ENCODE measurements at places on chromosomes 7 and 10.

- no peak overlapping the region for H3K27ac ChIP-seq
- H3K27me3 ChIP-seq = no peaks in the 10 kb centered on the region
- H3K36me3 ChIP-seq = peaks cover 1% of the 10 kb centered on the region
Measured at GRCh38 chr7:101985903-101986734, 168.7 kb downstream of the CUX1 start.

- no peaks in the 10 kb centered on the region for H3K36me3 ChIP-seq
- peak overlapping the region; percentile 82 for H3K27ac ChIP-seq
- peak; percentile 46 for DNase-seq
- H3K4me1 ChIP-seq = peaks cover 25% of the 10 kb centered on the region
- no peaks in the 10 kb centered on the region for H3K27me3 ChIP-seq
Measured at GRCh38 chr10:133378251-133379096, 588 bp upstream of the PAOX start.

DNA sequence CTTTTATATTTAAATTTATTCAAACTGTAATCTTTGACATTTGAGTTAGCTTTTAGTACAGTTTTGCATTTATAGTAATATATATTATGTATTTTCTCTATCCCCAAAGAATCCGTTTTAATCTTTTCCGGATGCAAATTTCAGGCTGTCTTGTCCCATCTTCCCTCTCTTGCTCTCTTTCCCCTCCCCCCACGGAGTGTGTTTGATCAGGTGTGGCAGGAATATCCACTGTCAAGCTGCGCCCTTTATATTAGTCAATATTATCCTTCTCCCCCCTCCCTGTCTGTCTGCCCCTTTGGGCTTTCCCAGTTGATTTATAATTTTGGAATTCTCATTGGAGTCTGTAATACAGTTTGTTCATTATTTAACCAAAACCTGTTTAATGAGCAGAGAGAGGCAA lies 19.0 kb downstream of the GBF1 start:
- no peak overlapping the region for H3K27ac ChIP-seq
- H3K27me3 ChIP-seq = no peaks in the 10 kb centered on the region

DNA sequence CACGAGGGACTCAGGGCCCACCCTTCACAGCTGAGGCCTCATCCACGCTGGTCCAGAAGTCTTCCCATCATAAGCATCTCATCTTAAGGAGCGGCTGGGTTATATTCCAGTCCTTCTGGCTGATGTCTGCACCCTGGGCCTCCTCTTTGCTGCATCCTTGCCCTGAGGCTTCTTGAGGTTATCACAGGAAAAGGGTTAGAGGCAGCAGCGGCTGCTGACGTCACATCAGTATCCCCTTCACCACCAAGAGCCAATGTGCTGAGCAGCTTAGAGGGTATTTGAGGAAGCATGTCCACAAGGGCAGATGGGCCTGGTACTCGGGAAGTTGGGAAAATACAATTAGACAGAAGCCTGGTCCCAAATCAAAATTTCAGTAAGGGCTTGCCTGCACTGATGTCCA lies 125.1 kb downstream of the PLXNA4 start:
- H3K36me3 ChIP-seq = no peaks in the 10 kb centered on the region
- DNase-seq = no peak
- no peak overlapping the region for H3K27ac ChIP-seq

DNA sequence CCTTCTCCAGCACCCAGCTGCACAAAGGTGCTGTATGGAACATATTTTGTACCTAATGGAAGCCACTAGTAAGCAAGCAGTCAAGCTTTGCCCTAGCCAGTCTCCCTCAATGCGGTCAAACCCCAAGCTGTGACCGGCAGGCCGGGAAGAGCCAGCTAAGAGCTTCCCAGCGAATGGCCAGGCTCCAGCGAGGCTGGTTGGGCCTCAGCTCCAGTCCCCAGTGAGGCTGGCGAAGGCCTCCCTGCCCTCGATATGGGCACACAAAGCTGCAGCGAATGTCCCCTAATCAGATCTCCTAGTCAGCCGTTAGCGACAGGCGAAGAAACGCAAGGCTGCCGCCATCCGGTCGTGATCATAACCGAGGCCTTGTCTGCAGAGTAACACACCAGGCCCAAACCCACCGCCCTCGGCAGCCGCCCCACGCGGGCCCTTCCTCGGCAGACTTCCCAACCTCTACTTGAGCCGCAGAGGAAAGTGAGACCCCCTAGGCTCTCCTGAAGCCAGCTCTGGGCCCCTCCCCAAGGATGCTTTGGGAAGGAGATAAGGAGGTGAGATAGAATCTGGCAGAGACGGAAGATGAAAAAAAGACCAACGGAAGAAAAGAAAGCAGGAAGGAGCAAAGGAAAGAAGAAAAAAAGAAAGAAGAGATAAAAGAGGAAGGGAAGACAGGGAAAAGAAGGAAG lies 3.1 kb upstream of the HOXA9 start:
- H3K4me3 ChIP-seq = no peak overlapping the region
- H3K36me3 ChIP-seq = no peaks in the 10 kb centered on the region
- peaks cover 18% of the 10 kb centered on the region for H3K4me1 ChIP-seq
- no peak overlapping the region for H3K27ac ChIP-seq
- peaks cover 65% of the 10 kb centered on the region for H3K27me3 ChIP-seq

DNA sequence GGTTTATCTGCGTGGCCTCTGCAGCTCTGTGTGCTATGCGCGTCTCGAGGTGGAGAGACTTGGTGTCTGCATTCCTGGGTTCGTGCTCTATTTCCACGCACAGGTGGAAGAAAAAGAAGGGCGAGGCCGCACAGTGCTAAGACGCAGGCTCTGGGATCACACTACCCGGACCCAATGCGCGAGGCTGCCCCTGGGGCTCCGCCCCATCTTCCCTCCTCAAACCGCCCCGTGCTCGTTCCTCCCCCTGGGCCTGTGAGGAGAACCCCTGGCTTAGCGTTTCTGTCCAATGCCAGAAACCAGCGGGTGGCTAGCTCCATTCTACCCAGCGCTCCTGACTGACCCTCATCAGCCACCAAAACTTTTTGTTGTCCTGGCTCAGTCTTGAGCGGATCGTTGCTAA lies 143.1 kb downstream of the DYNC2I1 start:
- H3K27ac ChIP-seq = no peak overlapping the region
- no peak overlapping the region for H3K4me3 ChIP-seq
- no peaks in the 10 kb centered on the region for H3K36me3 ChIP-seq
- H3K27me3 ChIP-seq = peaks cover 61% of the 10 kb centered on the region
- no peaks in the 10 kb centered on the region for H3K4me1 ChIP-seq

Data from HepG2 (cell line).